ENCODE measurements at places on chromosomes 7 and 10. TPM values are rescaled to one million over a fixed set of nuclear protein-coding genes. Genes with fewer than 3 reads are reported as not detected.

- no peak for DNase-seq
- no peak overlapping the region for H3K27ac ChIP-seq
- no peak overlapping the region for H3K4me3 ChIP-seq
- H3K36me3 ChIP-seq, result no peaks in the 10 kb centered on the region
Observed at GRCh38 chr10:126321440-126321839, 66.8 kb downstream of the ADAM12 start.

ADAM22 gene
- 17.3 TPM for total RNA-seq

AMZ1 gene
- not detected for total RNA-seq

- peaks cover 4% of the 10 kb centered on the region for H3K4me1 ChIP-seq
- H3K27me3 ChIP-seq, result no peaks in the 10 kb centered on the region
- DNase-seq, result no peak
- H3K4me3 ChIP-seq, result no peak overlapping the region
- no peak overlapping the region for H3K27ac ChIP-seq
Observed at GRCh38 chr10:118629211-118629610, 33.8 kb upstream of the PRLHR start.

- H3K27ac ChIP-seq, result peak overlapping the region; percentile 18
- H3K4me3 ChIP-seq, result no peak overlapping the region
- no peaks in the 10 kb centered on the region for H3K27me3 ChIP-seq
- H3K36me3 ChIP-seq, result no peaks in the 10 kb centered on the region
- DNase-seq, result no peak
Observed at GRCh38 chr7:69678494-69679187, 80.4 kb downstream of the AUTS2 start.

DNA sequence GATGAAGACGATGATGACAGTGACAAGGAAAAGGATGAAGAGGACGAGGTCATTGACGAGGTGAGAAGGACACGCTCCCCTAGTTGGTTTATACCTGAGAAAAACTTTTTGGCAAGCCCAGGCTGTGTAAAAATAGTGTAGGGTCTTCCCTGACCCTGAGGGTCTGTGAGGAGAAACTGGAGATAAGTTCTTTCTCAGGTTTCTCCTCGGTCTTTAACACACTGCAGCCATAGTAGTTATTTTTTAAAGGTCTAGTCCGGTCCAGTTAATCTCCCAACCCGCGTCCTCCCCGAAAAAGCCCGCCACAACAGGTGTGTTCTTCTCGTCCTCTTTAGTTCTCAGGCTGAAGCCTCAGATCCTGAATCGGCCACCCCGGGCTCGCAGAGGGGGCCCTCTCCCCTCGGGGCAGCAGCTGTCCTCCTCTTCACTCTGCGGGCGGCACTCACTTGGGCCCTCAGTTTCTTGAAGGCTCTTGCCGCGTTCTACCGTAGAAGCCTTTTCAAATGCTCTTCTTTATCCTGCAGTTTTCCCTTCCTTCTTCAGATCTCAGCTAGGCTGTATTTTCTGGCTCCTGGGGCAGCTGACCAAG, 411 bp downstream of the BCCIP start:
- H3K27ac ChIP-seq, result peak overlapping the region; percentile 88
- peaks cover 38% of the 10 kb centered on the region for H3K4me1 ChIP-seq
- peaks cover 23% of the 10 kb centered on the region for H3K36me3 ChIP-seq
- peak overlapping the region; percentile 92 for H3K4me3 ChIP-seq

GRCh38 chr10:57202356-57202755, 841.3 kb upstream of the ZWINT start:
- no peaks in the 10 kb centered on the region for H3K36me3 ChIP-seq
- H3K27ac ChIP-seq, result no peak overlapping the region
- no peak overlapping the region for H3K4me3 ChIP-seq
- DNase-seq, result no peak
- no peaks in the 10 kb centered on the region for H3K27me3 ChIP-seq

GRCh38 chr7:133293384-133294160, 40.7 kb downstream of the EXOC4 start:
- H3K4me3 ChIP-seq, result no peak overlapping the region
- no peaks in the 10 kb centered on the region for H3K36me3 ChIP-seq
- H3K27me3 ChIP-seq, result no peaks in the 10 kb centered on the region
- H3K4me1 ChIP-seq, result no peaks in the 10 kb centered on the region
- no peak for DNase-seq
- H3K27ac ChIP-seq, result no peak overlapping the region

DNA sequence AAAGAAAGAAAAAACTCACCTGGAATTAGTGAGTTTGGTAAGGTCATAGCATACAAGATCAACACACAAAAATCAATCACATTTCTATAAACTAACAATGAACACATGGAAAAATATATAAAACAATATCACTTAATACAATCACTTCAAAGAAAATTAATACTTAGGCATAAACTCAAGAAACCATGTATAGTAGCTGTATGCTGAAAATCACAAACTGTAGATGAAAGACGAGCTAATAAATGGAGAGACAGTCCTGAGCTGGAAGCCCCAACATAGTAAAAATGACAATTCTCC, 113.8 kb upstream of the RHEB start:
- H3K4me1 ChIP-seq, result peaks cover 9% of the 10 kb centered on the region
- no peak overlapping the region for H3K4me3 ChIP-seq
- peak overlapping the region; percentile 91 for H3K27ac ChIP-seq
- no peaks in the 10 kb centered on the region for H3K27me3 ChIP-seq
- DNase-seq, result no peak

DNA sequence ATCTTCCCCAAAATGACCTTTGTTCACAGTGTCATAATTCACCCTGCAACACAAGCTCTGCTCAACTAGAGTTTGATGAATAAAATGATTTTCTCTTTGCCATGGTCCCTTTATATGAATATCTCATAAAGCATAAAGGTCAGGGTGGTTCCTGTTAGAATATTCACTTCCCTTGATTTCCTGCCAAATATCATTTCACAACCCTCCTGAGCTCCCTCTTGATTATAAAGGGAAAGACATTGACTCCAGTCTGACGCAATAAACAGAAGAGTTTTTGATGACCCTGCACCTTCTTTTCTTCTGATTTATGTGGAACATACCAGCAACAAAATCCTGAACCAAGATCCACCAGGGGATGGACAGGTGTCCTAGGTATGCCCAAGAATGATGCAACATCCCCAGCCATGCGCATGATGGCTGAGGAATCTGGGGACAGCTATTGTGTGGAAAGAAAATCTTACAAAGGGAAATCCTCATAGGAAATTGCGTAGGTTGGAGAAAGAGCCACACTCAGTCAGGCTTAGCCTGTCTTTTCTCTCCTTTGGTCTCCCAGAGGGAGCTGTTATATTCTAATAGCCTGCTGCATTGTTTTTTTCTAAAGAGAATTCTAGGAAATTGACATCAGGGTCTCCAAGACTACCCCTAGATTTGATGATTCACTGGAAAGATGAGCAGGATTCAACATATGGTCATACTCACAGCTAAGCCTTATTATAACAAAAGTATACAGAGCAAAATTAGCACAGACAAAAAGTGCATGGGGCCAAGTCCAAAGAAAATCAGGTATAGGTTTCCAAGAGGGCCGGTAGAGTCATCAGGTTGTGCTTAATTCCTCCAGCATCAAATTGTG, 18.8 kb downstream of the IFIT3 start:
- no peaks in the 10 kb centered on the region for H3K36me3 ChIP-seq
- H3K27ac ChIP-seq, result peak overlapping the region; percentile 6
- no peak for DNase-seq
- peaks cover 8% of the 10 kb centered on the region for H3K4me1 ChIP-seq

GRCh38 chr7:40658729-40659128, 523.9 kb downstream of the SUGCT start:
- H3K4me1 ChIP-seq, result no peaks in the 10 kb centered on the region
- no peaks in the 10 kb centered on the region for H3K36me3 ChIP-seq
- DNase-seq, result no peak
- H3K27ac ChIP-seq, result no peak overlapping the region
- no peak overlapping the region for H3K4me3 ChIP-seq

DNA sequence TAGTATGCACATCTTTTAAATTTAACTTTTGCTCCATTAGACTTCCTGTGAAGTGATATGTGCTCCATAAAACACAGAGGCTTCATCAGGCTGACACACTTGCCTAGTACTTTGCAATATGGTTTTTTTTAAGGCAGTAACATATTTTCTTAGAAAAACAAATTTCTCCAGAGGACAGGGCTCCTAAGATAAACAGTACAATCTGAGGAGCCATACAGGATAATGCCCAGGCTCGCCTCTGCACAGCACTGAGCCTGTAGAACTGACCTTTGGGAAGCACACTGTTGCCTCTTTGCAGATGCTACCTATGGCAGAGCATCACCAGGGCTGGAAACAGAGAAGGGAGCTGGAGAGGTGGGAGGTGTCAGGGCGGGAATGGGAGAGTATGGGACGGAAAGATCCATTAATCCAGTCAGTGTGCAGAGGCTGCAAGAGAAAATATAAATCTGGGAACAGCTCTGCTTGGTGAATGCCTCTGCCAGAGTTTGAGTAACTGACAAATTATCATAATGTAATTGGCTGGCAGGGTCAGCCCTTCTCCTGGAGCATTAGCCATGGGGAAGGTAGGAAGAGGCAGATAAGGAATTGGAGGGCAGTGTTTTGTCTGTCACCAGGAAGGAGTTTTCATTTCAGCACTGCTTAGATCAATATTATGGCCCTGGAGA, 132.3 kb downstream of the CREB5 start:
- no peak overlapping the region for H3K27ac ChIP-seq
- H3K36me3 ChIP-seq, result no peaks in the 10 kb centered on the region
- H3K4me1 ChIP-seq, result no peaks in the 10 kb centered on the region

INPP5A gene
- total RNA-seq, result 34.8 TPM

ETV1 gene
- total RNA-seq, result not detected

- H3K27ac ChIP-seq, result no peak overlapping the region
- DNase-seq, result no peak
- no peaks in the 10 kb centered on the region for H3K36me3 ChIP-seq
- H3K27me3 ChIP-seq, result no peaks in the 10 kb centered on the region
- H3K4me3 ChIP-seq, result no peak overlapping the region
Observed at GRCh38 chr7:119196183-119196582, 971.7 kb downstream of the ANKRD7 start.

DNA sequence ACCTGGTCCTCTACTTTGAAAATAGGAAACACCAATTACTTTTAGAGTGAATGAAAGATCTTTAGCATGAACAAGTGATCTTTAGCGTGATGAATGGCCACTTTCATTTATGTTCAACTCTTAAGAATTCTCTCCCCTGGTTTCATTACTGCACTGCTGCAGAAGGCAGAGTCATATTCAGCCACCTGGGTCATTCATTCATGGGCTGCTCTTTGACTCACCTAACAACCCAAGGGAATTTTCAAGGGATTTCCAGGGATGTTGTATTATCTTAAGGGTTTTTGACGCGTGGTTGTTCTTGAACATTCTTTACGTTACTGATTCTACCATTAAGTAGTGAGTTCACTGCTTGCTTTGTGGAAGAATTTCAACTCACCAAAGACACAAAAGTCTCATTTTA, 87.3 kb upstream of the STK17A start:
- no peak overlapping the region for H3K4me3 ChIP-seq
- H3K27me3 ChIP-seq, result no peaks in the 10 kb centered on the region

DNA sequence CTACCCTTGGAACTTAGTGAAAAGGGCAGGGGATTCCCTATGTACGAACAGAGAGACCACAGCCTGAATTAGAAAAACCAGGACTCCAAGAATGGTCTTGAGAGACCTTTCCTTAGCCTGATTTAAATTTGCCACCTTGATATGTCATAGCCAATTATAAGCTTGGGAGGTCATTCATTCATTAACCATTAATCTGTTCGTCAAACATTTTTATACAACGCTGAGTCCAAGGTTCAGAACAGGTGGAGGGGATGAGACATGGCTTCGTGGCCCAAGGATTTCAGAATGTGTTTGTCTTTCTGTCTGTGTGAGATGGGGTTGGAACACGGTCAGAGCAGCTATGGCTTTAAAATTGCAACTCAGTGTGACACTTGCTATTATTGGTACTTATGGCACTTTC, 158.0 kb downstream of the PAXIP1 start:
- no peaks in the 10 kb centered on the region for H3K27me3 ChIP-seq
- DNase-seq, result no peak
- H3K4me1 ChIP-seq, result peaks cover 22% of the 10 kb centered on the region
- no peak overlapping the region for H3K4me3 ChIP-seq

DNA sequence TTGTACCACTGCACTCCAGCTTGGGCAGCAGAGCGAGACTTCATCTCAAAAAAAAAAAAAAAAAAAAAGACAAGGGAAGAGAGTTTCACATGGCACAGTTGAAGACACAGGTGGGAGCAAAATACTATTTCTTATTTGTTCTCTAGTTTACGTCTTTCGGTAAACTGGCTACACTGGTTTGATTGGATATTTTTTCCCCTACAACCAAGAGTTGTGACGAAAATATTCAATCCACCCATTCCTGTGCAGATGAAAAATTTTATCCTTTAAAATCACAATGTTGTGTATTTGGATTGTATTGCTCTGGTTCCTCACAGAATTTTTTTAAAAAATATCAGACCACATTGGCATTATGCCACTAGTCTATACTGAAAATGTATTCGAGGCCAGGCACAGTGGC, 14.5 kb upstream of the ABCC2 start:
- H3K27ac ChIP-seq, result no peak overlapping the region
- no peaks in the 10 kb centered on the region for H3K27me3 ChIP-seq
- no peaks in the 10 kb centered on the region for H3K4me1 ChIP-seq
- no peak for DNase-seq
- no peaks in the 10 kb centered on the region for H3K36me3 ChIP-seq
- no peak overlapping the region for H3K4me3 ChIP-seq

GRCh38 chr7:100944138-100944537, 5.2 kb upstream of the MUC3A start:
- no peaks in the 10 kb centered on the region for H3K4me1 ChIP-seq
- H3K27ac ChIP-seq, result no peak overlapping the region
- DNase-seq, result no peak
- no peak overlapping the region for H3K4me3 ChIP-seq

- H3K27me3 ChIP-seq, result no peaks in the 10 kb centered on the region
- H3K27ac ChIP-seq, result no peak overlapping the region
- peaks cover 25% of the 10 kb centered on the region for H3K36me3 ChIP-seq
- no peak for DNase-seq
- no peaks in the 10 kb centered on the region for H3K4me1 ChIP-seq
- H3K4me3 ChIP-seq, result no peak overlapping the region
Observed at GRCh38 chr7:26185844-26186180, 14.7 kb downstream of the HNRNPA2B1 start.

DNA sequence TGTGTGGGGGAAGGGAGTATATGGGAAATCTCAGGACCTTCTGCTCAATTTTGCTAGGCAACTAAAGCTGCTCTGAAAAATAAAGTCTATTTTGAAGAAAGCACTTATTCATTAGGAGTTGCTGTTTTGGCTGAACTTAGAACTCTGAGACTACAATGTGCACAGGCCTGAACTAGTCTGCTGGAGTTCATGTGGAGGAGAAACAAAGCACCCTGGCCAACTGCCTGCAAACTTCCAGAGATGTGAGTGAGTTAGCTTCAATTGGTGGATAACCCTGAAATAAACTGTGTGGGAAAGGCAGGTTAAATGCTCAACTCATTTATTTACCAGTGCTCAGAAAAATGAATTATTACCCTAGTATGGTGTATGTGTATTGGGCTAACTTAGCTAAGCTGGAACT, 17.3 kb upstream of the FAM241B start:
- no peak overlapping the region for H3K4me3 ChIP-seq
- no peak for DNase-seq
- no peaks in the 10 kb centered on the region for H3K36me3 ChIP-seq
- H3K27ac ChIP-seq, result no peak overlapping the region

DNA sequence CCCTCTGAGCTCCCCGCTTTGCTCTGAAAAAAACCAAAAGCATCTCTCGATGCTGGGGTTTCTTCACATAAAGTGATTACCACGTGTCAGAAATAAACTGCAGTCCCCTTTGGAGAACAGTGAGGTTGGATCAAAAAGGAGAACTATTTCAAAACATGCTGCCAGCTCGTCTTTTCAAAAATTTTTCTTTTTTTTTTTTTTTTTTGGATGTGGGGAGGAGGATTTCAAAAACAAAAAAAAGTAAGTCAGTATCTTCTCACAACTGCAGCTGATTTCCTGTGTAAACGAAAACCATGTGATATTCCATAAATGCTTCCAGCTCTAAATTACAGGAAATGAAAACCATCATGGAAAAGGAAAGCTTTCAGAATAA, 155.0 kb upstream of the LYZL2 start:
- peak overlapping the region; percentile 90 for H3K27ac ChIP-seq
- H3K27me3 ChIP-seq, result no peaks in the 10 kb centered on the region
- H3K4me3 ChIP-seq, result peak overlapping the region; percentile 59
- H3K36me3 ChIP-seq, result no peaks in the 10 kb centered on the region

Data from transverse colon (tissue), 4 donors.